CD4-positive, alpha-beta T cell treated with Interleukin-4 for 4 hours (primary cell): ENCODE measurements at places on chromosomes 3 and 15.

DNA sequence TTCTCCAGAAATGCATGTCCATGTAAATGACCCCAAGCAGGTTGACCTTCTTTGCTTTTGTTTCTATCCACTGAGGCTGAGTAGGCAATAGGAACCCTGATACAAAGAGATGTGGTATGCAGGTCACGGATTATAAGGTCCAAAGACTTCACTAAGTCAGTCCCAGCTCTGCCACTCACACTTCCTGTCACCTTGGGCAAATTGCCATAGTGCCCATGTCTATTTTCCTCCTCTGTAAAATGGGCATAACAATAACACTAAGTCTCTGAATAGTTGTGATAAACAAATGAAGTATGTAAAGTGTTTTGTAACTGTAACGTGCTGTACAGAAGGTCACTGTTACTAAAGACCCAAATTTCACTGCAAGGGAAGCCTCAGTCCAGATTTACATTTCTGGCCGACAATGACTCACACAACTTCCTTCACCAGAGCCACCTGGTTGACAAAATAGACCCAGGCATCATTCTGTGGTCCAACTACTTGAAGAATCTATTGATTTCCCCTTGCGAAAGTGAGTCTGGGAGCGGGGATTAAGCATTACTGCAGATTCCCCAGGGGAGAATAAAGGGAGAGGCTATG, 175.4 kb upstream of the LPP start:
- DNase-seq = peak; percentile 32

DNA sequence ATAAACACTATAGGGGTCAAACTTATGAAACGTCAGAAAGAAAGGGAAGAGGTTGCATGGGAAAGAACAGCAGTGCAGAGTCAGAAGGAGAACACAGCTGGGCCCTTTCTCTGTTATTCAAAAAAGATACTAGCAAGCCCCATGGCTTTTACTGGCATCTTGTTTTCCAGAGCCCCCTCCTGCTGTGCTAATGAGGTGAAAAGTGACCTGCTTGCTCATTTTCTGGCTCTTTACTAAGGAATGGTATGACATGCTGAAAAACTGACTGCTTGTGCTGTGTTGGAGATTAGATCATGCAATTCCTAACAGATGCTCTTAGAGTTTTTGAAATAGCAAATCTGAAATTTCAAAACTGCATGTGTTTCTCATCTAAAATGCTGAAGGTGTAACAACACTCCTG, 541.6 kb upstream of the ALCAM start:
- DNase-seq = no peak

- no peak for DNase-seq
Observed at GRCh38 chr3:50323614-50324199, 1.2 kb upstream of the HYAL2 start.

DNA sequence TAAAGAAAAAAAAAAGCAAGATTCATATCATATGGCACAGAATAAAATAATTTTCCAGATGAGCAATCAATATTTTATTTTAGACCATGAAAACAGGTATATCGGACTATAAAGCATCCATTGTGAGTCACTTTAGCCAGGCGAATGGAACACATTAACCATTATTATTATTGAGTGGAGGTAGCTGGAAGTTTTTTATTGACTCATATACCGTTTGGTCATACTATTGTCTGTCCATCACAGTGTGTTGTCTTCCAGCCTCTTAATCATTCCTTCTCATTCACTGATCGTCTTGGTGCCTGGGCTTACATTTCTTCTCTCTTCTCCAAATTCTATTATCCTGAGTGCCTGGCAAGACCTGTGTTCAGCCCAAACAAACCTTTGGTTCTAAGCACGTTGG, 634.8 kb downstream of the MECOM start:
- DNase-seq = no peak

GRCh38 chr3:49654955-49655556, 19.1 kb upstream of the APEH start:
- DNase-seq = no peak

DNA sequence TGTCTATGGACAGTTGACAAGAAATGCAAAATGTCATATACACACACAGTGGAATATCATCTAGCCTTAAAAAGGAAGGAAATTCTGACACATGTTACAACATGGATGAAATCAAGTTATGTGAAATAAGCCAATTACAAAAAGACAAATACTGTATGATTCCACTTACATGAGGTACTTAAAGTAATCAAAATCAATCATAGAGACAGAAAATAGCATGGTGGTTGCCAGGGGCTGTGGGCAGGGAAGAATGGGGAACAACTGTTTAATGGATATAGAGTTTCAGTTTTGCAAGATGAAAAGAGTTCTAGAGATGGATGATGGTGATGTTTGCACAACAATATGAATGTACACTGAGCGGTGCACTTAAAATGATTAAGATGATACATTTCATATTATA, 613.8 kb upstream of the ZNF385D start:
- no peak for DNase-seq

GRCh38 chr3:115804200-115804599, 180.9 kb downstream of the GAP43 start:
- DNase-seq = no peak

- DNase-seq = no peak
Observed at GRCh38 chr15:36614016-36614415, 34.6 kb downstream of the CDIN1 start.

GRCh38 chr15:79172801-79173460, 82.4 kb upstream of the RASGRF1 start:
- DNase-seq = no peak

GRCh38 chr15:86691091-86691663, 611.5 kb downstream of the AGBL1 start:
- DNase-seq = no peak

DNA sequence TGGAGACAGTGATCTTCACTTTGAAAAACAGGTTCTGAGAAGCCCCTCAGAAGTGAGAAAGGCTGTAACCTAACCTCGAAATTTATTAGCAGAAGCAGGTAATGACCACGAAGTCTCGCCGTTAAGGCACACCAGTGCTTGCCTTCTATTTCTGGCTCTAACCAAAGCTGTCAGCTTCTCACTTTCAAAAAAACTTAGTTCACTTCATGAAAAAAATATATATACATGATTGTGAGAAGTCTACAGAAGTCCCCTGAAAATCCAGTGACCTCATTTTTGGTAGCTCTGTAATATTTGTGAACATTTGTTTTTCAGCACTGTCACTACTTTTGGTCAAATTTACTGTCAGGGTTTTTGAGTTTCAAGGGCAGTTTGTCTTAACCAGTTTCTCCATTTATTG, 19.1 kb upstream of the AKAP13 start:
- no peak for DNase-seq

GRCh38 chr3:25678581-25678980, 13.9 kb upstream of the TOP2B start:
- DNase-seq = no peak

DNA sequence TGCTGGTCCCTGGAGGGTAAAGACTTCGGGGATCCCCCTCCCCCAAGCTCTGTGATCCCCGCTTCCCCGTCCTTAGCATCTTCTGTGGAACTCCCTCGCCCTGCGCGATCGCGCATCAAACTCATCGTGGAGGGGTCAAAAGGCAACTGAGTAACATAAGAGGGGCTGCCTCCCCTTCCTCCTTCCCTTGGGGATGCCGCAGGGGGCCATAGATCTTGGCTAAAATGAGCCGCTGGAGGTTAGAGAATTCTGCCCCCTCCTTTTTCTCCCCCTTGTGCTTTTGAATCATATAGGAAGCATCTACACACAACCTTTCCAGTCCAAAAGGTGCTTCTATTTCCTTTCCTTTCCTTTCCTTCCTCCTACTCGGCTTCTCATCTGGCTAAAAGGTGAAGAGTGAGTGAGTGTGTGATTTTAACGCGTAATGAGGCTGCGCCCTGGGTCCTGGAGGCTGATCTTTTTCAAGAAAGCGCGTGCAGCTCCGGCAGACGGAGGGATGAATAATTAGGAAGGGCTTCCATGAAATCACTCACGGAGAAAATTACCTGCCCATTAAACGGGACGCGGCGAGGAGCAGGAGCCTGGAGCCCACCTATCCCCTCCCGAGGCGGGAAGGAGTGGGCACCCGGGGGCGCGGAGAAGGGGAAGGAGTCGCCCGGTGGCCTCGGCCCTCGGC, 831 bp upstream of the ROBO2 start:
- DNase-seq = no peak

- DNase-seq = no peak
Observed at GRCh38 chr3:119529883-119530282, 29.5 kb downstream of the CD80 start.

- no peak for DNase-seq
Observed at GRCh38 chr3:72746430-72747411, 101.5 kb downstream of the SHQ1 start.

DNA sequence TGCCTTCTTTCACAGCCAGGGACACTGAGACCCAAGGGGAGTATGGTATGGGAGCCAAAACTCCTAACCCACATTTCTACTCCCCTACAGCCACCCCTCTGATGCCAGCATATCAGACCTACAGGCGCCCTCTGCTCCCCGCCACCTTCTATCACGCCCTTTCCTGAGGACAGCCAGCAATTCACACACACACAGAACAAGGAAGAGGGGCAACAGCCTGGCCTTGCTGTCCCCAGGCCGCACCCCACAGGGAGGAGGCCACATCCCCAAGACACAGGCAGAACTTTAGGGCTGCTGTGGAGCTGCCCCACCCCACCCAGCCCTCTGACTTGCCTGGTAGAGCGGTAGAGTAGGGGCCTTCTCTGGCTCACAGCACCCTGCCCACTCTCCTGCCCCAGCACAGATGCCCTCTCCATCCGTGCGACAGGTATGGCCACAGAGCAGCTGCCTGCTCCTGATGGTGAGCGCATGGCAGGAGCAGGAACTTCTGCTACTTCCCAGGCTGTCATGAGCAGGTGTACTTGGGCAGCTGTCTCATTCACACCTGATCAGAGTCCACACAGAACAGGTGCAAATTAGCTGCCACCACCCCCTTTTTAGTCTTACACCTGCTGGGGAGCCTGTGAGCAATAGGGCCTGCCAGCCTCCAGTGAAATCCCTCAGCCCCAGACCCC, 33.4 kb downstream of the CCDC33 start:
- no peak for DNase-seq

DNA sequence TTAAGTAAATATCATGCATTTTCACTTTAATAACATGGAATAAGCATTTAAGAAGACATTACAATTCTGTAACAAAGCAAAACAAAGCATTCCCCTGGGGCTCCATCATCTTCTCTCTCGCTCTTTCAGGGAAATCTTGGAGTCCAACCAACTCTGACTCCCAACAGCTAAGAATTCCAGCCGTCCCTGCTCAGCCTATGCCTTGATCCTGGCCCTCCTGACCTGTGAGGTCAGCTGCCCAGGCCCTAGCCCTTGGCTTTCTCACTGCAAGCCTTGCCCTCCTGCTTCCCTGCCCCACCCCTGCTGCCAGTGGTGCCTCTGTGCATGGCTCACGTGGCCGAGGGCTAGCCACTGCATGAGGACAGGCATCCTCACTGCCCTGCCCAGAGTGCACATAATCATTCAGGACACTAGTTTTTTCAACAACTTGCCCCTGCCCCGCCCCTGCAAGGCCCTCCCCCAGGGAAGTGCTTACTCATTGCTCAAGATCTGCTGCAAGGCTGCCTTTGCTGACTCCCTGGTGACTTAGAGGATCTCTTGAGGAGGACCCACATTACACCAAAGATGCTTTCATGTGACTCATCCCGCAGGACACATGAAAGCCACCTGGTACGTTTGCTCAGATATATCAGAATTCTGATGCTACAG, 37.6 kb downstream of the MTMR10 start:
- no peak for DNase-seq

GRCh38 chr15:98405013-98405412, 243.3 kb upstream of the IGF1R start:
- no peak for DNase-seq

DNA sequence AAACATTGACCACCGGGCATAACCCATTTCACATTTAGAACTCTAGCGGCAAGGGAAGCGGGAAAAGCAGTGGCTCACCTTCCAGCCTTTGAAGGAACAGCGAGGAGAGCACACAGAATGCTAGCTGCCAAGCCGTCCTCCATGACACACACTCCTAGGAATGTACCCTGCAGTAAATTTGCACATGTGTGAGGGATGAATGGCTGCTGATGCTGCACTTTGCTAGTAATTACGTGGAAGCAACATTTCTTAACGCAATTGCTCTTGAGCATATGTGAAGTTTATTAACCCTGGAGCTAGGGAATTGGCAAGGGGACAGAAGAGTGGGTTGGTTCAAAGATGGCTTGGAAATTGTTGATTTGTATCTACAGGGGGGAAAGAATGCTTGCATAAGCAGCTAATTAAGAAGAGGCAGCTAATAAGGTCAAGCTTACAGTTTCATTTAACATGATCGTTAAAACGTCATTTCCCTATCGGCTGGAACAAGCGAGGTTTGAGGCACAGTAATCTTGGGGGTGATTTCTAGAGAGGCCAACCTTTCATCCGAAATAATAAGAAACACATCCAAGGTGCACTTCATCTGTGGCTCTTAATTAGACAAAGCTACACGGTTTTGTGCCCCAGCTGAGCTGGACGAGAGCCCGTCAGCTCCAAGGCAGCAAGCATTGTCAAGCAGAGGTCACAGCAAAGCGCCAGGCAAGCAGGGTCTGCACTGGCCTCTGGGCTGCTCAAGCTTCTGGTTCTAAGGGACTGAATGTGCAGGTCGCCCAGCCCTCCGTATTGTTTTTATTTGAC, 123.4 kb downstream of the CHSY1 start:
- no peak for DNase-seq

DNA sequence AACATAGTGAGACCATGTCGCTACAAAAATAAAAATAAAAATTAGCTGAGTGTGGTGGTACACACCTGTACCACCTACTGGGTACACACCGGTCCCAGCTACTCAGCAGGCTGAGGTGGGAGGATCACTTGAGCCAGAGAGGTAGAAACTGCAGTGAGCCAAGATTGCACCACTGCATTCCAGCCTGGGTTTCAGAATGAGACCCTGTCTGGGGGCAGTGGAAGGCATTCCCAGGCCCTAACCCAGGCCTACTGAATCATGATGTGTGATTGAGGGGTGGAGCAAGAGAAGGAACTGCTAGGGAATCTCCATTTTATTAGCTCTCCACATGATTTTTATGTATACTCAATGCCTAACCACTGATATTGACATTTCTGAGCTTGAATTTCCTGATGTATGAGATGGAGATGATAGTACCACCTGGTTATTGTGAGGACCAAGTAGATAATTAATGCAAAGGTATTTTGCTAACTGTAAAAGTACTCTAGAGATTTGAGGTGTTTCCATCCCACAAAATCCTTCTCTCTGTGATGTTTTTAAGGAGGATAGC, 169.5 kb upstream of the UMPS start:
- DNase-seq = no peak

GRCh38 chr3:127375151-127375930, 87.5 kb upstream of the PRR20G start:
- no peak for DNase-seq

DNA sequence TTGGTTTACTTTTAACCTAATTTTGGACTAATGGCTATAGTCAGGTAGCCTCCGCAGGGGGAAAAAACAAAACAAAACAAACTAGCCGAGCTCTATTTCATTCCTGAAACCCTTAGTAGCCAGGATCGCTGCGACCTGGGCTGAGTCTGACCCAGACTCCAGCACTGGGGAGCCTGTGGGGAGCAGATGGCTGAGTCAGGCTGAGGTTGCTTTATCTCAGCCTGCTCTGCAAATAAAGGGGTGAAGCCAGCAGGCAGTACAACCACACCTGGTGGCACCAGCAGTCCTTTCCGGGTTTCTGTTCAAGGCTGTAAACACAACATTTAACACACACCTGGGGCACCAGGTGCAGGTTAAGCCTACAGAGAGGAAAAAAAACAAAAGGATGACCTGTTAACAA, 27.3 kb downstream of the ABHD2 start:
- no peak for DNase-seq

- no peak for DNase-seq
Observed at GRCh38 chr3:169539856-169540255, 123.7 kb downstream of the MECOM start.
